ENCODE measurements at places on chromosomes 6 and 20.

GRCh38 chr20:17971300-17972013, 2.6 kb downstream of the MGME1 start:
- no peak for DNase-seq

- DNase-seq: no peak
Measured at GRCh38 chr20:20571068-20571780, 141.2 kb downstream of the RALGAPA2 start.

GRCh38 chr6:34391786-34392496, 528 bp downstream of the NUDT3 start:
- peak; percentile 22 for DNase-seq

GRCh38 chr6:44142835-44143234, 15.5 kb downstream of the TMEM63B start:
- DNase-seq: no peak

GRCh38 chr20:52539891-52540290, 348.3 kb upstream of the ZFP64 start:
- DNase-seq: no peak

DNA sequence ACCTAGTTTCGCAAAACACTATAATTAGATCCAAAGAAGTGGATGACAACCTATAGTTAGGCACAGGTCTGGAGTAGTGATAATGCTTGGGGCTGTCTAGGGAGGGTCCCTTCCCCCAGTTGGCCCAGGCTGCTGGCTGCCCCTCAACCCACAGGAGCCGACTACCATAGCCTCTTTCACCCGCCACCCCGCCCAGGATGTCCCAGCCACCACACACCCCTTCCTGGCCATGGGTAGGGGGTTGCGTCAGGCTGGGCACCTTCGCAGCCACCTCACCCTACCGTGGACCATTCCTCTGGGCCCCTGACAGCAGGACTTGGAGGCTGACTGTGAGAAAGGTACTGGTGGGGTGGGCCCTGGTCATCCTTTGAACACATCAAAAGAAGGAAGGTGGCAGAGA, 8.5 kb downstream of the TFEB start:
- no peak for DNase-seq

DNA sequence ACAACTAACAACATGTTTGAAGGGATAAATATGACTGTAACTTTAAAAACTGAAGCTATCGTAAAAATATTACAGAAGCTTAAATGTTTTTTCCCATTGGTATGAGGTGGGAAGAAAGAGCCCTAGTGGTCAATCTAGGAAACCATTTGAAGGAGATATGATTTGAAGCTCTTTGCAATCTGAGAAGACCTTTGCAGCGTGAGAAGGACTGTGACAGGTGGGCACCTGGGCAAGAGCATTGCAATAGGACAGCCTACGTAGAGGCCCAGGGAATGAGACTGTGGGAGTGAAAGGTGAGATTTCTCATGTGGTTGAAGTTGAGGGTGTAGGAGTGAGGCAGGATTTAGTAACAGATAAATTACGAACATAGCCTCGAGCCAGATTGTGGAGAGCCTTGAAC, 108.0 kb upstream of the PDE7B start:
- DNase-seq: no peak

DNA sequence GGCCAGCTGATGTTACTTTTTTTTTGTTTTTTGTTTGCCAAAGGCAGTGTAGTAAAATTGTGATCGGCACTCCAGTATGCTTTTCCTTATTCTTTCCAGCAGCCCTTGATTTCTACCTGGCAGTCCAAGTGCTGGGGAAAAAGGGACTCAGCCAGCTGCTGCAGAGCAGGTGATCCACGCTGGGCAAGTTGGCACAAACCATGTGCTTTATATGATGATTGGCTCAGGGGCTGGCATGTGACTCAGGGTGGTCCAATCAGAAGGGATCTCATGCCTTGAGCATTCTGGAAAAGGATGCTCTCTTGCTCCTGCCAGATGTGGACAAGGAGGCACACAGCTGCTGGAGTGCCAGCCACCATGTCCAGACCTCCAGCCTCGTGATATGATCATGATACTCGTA, 54.5 kb downstream of the SULF2 start:
- no peak for DNase-seq

- DNase-seq: no peak
Measured at GRCh38 chr6:135630789-135631376, 133.3 kb upstream of the AHI1 start.

DNA sequence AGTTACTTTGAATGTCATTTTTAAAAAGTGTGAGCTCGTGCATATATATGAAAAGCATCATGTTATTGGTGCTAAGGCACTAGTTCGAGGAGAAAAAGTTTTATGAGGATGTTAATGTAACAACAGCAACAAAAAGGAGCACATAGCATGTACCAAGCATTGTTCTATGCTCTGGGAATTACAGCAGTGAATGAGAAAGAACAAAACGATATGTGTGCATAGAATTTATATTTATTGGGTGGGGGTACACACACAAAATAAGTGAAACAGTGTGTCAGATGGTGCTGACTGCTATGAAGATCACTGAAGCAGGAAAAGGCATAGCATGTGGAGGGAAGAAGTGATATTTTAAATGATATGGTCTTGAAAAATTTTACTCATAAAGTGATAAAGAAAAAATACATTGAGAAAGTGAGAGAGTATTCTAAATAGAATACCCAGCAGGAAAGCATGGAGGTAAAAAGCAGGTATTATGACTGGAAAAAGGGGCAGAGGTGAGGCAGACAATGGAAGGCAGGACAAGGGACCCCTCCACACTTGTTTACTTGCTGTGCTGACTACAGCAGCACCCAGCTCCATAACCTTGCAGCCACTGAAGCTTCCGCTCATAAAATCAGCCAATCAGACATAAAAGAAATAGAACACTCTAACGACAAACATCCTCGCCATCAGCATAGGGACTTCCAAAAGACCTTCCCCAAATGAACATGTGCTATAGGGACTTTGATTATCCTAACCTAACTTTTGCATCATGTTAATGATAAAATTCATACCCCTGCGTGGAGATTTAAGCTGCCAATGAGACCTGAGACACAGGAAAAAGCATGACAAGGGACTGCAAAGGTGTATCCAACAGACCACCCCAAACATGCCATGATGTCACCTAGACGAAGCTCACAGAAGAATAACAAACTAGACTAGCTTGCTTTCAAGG, 119.9 kb downstream of the HFE start:
- no peak for DNase-seq

GRCh38 chr20:63978319-63979228, 868 bp downstream of the SAMD10 start:
- peak; percentile 44 for DNase-seq

- no peak for DNase-seq
Measured at GRCh38 chr20:47818466-47818865, 33.2 kb upstream of the SULF2 start.

DNA sequence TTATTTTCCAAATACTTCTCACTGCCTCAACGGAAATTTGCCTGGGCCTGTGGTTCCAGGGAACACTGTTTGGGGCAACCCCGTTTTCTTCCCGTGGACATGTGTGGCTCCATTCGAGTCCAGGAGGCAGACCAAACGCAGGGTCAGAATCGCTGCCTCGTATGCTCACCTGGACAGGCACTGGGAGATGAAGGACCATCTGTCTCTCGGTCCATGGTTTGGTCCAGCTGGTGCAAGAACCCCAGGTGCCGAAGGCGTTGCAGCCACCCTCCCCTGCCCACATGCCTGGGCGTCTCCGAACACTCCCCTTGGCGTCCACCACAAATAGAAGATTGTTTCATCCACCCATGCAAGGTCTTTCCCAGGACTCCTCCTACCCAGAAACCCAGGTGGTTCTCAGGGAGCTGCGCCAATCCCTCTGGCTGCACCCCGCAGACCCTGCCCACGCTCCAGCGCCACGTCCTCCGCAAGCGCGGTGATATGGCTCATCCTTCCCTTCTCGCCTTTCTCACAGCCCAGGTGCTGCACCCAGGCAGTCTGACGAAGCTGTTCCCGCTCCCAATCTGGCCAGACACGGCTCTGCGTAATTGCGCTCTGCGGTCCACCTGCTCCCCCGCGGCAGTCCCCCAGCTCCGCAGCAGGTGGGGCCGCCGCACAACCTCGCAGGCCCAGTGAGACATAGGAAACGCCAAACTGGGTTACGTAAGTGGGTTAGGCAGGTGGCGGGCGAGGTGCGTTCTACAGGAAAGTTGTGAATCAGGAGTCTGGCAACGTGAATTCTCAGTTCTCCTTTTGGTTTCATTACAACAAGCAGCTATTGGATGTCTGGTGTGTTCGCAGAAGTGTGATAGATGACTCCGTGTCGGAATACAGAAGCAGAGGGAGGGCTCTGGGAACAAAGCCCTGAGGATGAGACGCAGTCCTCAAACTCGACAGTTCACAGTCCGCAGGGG, 146.2 kb upstream of the ECI2 start:
- no peak for DNase-seq

GRCh38 chr6:106579281-106579680, 50.0 kb downstream of the RTN4IP1 start:
- DNase-seq: no peak

GRCh38 chr6:10951675-10952282, 64.9 kb downstream of the SYCP2L start:
- peak; percentile 71 for DNase-seq

All from Kasumi-1 (cell line).